ENCODE measurements at places on chromosomes 16 and 17.
A peak's percentile ranks its signal among the peaks of the same experiment; 100 is the strongest.

GRCh38 chr17:40565769-40566409, 617 bp upstream of the CCR7 start:
- DNase-seq, result no peak

GRCh38 chr17:81285179-81285878, 9.8 kb downstream of the SLC38A10 start:
- peak; percentile 54 for DNase-seq

DNA sequence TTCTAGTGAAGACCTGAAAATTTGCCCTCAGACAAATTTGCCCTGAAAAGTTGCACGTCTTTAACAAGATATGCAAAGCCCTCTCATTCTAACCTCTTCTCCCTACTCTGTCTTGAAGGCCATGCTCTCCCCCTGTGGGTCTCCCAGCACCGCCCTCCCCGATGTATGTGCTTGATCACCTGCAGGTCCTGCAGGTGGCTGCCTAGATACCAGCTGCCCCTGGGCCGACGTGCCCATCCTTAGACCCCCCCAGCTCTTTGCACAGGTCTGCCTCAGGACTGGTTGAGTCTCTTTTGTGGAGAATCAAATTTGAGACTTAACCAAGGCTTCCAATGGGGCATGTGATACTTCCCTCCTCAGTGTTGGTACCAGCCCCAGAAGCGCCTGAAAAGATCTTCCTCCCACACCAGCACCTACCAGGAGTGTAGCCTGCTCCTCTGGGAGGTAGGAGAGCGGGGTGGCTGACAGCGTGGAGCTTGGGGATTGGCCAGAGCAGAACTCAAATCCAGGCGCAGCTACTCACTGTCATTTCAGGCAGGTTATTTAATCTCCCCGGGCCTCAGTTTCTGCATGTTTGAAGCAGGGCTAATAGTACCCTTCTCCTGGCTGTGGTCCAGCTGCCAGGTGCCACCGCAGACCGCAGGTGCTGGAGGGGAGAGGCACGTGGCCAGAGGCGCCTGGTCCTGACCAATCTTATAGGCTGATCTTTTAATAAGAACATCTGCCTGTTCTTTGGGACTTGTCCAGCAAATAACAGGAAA, 4.5 kb upstream of the MRPL38 start:
- DNase-seq, result no peak

DNA sequence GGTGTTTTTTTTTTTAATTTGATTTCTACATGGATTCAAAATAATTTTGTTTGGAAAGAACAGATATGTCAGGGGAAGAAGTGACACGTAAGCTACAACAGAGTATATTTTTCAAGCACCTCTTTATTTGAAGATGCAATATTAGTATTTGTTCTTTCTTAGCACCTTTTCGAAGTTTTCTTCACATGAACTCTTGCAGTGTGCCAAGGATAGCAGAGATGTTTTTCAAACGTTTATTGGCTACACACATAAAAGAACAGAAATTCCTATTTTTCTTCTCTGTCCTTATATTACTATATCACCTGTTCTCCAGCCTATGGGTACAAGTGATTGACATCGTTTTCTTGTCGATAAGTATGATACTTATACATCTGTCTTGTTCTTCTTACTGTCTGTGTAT, 192.7 kb upstream of the TBX2 start:
- DNase-seq, result no peak

GRCh38 chr17:59074494-59074893, 32.2 kb downstream of the TRIM37 start:
- DNase-seq, result no peak

GRCh38 chr17:12388226-12388625, 277.5 kb upstream of the MYOCD start:
- DNase-seq, result no peak

DNA sequence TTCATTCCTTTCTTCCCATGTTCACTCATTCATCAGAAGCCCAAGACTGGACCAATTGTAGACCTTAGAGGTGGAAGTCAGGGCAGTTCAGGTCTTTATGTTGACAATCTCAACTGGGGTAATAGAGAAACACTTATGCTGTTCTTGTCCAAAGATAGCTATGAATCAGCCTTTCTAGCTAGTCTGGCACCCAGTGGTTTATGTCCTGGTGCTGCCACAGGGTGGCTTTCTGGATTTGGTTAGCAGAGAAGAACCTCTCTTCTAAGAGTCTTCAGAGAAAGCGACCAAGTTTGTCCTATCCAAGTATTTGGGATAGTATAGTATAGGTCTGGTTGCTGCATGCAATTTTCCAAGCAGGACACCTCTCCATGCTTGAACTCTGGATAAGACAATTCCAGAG, 83.3 kb downstream of the NOG start:
- DNase-seq, result no peak

DNA sequence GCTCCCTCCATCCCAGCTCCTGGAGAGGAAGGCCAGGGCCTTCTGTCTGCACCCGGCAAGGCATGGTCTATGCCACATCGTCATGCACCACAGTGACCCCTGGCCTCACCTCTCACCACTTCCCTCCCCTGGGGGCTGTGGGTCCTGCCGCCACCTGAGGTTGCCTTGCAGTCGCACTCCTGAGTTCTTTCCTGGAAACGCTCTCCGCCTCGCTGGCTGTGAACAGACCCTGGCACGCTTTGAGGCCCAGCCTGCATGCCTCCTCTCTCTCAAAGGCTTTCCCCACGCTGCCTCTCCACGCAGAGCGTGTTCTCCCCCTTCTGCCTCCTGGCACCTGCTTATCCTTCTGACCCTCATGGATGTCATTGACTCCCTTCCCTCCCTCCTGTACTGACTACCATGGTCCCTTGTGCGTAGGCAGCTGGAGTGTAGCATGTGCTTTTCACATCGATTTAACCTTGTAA, 45.4 kb downstream of the SEC14L1 start:
- DNase-seq, result no peak

GRCh38 chr16:86080131-86080875, 181.3 kb downstream of the IRF8 start:
- no peak for DNase-seq

DNA sequence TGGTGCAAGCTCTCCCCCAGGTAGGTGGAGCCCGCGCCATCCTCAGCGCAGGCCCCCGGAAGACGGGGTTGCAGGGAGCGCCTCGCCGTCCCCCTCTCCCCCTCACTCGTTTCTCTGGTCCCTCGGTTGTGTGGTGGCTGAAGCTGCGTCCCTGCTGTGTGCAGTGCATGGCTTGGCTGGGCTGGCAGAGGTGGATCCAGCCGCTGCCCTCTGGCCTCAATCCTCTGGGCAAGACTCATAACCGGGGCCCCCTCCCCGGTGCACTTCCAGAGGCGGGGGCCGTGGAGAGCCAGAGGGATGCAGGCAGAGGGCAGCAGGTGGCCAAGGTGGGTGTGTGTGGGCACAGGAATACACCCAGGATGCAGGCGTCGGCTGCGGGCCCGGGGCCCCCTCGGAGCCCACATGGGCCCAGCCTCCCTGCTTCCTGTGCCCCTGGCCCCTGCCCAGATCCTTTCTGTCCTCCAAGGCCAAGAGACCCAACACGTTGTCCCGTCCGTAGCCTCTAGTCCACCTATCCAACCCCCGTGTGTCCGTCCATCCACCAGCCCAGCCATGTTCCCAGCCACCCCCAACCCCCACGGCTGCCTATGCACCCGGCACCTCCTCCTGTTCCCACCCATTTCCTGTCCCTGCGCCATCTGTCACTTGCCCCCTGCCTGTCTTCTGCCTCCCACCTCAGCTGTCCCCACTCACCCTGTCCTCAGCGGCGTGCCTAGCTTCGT, 9.3 kb downstream of the TPSG1 start:
- no peak for DNase-seq

GRCh38 chr16:5838071-5838470, 740.5 kb upstream of the EEF2KMT start:
- no peak for DNase-seq

DNA sequence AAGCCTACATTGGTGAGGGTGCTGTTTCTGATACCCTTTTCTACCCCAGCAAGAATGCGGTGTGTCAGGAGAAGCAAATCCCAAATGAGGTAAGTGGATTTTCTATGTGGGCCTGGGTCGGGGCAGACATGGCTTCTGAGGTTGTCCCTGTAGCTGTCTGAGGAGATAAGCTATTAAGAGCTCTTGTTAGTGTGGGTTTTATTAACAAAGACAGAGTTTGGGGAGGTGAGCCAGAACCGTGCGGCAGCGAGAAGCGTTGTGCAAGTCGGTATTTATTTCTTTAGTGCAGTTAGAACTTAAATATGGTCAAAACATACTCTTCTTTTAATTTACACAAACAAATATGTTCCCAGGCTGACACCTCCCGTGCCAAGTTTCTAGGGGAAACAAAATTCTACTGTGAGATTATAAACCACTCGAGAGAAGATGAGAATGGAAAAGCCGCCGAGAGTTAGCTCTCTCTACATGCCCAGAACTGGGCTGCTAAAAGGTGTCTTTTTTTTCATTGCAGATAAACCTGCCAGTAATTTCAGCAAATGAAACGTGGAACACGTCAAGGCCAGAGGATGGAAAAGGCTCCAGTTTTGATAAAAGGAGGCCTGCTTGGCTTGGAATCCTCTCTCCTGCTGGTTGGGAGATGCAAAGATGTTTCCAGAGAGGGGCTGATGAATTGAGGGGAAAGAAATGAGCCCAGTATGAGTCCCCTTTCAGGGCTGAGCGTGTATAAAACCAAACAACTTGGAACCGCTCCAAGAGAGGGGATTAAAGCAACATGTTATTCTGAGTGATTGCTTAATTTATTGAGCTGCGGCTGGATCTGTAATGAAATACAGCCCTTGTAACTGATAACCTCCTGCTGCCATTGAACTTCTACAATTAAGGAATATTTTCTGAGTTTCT, 254.6 kb downstream of the MRTFB start:
- no peak for DNase-seq

GRCh38 chr17:64534187-64534586, 27.4 kb downstream of the CEP95 start:
- no peak for DNase-seq

GRCh38 chr17:77306790-77307478, 166.2 kb downstream of the SEC14L1 start:
- DNase-seq, result no peak

DNA sequence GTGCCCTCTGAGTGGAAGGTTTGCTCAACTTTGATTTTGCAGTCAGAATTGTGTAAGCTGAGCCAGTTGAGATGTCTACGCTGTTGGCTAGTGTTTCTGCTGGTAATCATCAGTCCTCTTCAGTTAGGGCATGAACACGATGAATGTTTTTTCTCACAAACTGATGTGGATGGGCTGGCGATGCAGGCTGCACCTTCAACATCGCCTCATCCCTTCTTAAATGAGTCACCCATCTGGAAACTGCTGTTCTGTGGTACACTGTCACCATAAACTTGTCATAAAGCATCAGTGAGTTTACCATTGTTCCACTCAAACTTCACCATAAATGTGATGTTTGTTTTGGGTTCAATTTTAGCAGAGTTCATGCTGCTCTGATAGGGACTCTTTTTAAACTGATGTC, 8.4 kb downstream of the C16orf95 start:
- no peak for DNase-seq

DNA sequence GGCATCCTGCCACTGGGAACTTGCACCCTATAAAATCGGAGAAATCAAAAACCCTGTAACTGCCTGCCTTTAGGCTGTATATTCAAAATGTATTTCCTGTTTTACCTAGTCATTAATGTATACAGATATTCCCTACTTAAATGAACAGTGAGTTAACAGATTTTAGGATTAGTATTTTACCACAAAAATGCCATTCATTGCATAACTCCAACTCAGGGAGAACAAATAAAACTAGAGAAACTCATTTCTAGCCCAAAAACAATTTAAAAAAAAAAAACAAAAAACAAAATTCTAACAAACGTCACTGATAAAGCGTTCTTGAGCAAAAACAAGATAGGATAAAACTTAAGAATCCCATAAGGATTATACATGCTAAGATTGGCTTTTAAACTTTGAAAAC, 3.7 kb upstream of the DHX33 start:
- no peak for DNase-seq
